ENCODE measurements at places on chromosomes 12 and 14.

GRCh38 chr12:59850268-59850667 lies 254.4 kb downstream of the SLC16A7 start:
- DNase-seq, result no peak

- no peak for DNase-seq
Measured at GRCh38 chr14:100441271-100441947, 118.3 kb downstream of the SLC25A47 start.

DNA sequence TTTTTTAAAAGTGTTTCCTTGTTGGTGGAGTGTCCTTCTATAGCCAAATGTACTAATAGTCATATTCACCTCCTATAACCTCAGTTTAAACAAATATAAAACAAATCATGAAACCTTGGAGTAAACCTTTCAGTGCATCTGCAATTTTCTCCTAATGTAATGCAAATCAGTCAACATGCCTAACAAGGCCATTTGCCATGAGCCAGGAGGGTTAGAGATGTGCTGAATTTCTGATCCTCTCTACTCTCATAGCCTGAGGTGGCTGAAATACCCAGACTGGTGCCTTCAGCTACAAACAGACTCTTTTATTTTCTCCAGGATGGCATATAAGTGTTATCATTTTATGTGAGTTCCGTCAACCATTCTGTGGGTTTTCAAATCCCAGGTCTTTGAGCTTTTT lies 908.1 kb downstream of the GALC start:
- no peak for DNase-seq

DNA sequence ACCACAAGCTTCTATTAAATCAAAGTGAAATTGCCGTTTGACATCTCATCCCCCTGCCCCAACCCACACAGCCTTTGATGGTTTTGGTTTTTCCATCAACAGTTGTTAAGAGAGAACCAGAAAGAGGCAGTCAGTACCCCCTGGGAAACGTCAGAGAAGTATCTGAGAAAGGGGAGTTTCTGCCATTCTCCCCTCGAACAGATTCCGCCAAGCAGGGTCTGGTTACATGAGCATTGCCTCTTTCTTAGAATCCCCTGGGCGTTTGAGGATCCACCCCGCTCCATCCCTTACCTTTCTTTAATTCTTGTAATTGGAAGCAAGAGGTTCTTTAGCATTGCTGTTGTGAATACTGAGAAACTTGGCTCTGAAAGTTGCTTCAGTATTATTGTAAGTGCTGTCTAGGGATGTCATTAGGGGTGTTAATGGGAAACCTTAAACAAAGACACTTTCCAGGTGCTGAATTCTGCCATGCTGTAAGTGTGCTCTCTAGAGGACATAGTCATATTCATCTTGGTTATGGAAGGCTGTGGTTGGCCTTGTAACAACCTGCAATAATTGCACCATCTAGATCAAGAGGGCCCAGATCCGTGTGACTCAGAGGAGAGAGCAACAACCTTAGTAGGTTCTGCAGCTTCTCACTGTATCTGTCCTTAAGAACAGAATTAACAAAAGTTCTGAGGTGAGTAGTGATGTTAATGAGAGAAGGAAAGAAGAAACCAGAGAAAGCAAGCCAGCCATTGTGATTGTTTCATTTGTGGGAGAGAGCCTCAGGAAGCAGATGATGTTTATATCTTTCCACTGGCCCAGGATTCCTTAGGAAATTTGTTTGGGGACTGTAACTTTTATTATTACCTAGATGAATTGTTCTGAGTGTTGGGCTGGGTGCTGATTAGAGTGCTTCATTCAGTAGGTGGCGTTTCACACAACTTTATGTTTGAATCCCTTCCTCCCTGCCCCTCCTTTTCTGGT lies 9.0 kb downstream of the TMBIM6 start:
- DNase-seq, result no peak

- DNase-seq, result no peak
Measured at GRCh38 chr14:65186951-65187350, 84.6 kb upstream of the MAX start.

DNA sequence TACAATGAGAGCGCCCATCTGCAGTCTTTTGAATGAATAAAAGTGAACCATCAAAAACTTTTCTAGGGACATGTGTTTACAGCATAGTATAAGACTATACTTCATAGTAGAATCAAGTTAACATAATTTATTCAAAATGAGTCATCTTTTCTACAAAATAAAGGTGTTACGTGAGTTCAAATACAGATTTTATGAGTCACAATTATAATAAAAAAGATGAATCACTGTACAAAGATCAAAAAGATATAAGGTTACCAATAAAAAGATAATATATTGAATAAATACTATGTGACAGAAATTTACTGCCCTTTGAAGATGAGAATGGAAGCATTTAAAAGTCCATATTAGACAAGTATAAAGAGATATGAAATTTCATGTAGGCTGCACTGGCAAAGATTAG lies 2.8 kb downstream of the MBIP start:
- no peak for DNase-seq

DNA sequence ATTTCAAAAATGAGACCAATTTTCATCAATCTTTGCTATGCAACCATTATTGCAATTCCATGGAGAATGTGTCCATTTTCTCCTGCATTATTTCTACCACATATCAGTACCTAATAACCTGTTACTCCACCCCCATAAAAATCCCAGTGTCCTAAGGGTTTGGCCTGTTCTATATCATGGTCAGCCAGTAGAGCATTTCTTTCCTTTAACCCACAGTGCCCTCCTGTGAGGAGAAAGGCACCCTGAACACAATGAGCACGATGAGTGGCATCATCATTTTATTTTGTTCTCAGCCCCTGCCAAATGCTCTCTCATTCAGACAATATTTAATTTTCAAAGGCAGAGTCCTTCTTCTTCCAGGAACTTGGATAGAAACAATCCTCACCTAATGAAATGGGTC lies 11.6 kb upstream of the IFNG-AS1 start:
- no peak for DNase-seq

DNA sequence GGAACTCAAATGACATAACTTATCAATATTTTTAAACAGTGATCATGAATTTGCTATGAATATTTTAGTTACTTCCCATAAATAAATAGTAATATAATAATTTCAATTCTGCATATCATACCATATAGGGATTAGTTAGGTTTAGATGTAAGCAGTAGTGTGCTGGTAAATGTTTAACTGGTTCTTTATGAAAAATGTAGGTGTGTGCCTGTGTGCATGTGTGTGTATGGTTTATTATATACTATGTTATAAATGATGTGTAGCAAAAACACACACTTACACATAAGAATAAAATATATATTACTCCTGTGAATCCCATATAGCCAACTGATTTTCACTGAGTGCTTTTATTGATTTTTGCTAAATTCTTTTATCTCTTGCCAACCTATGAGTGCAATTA lies 14.0 kb upstream of the BHLHE41 start:
- DNase-seq, result no peak

DNA sequence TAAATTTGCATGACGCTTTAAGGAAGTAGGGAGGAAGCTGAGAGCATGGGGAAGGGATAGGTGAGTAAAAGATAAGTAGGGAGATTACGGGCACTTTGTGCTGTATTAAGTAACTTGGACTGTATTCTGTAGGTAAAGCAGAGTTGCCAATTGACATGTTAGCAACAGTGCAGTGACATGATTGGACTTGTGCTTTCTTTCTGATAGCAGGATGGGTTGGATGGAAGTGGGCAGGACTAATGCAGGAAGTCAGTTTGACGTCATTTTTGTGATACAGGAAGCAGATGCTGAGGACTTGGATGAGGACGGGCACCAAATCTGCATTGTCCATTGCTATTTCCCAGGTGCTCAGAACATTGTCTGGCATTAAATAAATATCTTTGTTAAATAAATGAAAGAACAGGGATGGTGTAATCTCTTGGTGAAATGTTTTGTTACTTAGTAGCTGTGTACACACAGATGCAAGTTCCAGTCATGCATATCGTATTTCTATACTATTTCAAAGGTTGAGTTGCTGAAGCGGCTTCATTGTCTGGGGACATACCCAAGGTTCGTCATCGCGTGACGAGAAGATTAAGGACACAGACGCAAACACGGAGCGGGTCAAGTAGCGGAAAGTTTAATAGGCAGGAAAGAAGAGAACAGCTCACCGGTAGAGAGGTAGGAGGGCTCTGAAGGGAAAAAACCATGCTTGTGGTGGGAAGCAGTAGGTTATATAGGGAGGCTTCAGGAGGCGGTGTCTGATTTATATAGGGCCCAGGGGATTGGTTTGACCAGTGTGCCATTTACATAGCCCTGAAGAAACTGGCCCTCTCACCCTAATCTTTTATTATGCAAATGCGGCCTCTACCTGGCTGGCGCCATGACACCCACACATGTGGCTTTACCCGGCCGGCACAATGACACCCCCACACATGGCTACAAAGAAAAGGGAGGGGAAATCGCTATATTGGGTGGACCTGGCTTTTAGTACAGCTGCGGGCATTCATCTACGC lies 30.7 kb downstream of the GUCY2C start:
- DNase-seq, result no peak

Data from activated effector memory CD4-positive, alpha-beta T cell treated with Interleukin-2 at 50 U/mL for 16 hours (primary cell).